ENCODE measurements at places on chromosomes 12 and 14.
A peak's percentile ranks its signal among the peaks of the same experiment; 100 is the strongest.

GRCh38 chr14:92105073-92105892 is 1.1 kb downstream of the ATXN3 start:
- no peak for DNase-seq

GRCh38 chr14:73752297-73752992 is 38.3 kb upstream of the PNMA1 start:
- DNase-seq, result peak; percentile 80

DNA sequence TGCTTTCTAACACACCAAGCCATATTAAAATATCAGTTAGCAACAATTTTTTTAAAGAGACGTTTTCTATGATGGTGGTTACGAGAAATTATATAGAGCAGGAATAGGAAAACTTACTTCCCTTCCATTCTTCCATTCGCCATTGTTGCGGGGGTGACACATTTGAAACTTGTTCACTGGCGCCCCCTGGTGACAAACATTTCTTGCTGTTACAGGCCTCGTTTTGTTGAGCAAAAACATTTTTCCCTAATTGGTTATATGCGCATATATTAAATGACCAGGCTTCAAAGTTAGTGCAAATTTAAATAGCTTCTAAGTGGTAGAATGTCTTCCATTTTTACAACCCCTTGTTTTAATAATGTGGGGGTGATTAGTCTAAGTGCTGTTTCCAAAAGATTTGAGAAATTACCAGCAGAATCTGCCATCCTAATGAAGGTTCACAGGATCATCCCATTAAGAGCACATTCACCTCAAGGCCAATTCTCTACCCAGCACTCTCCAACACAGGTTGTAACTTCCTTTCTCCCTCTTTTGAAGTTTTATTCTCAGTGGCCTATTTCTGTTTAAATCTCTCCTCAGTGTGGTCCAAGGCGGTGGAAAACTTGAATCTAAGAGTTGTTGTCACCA is 1124.7 kb downstream of the FLRT2 start:
- no peak for DNase-seq

DNA sequence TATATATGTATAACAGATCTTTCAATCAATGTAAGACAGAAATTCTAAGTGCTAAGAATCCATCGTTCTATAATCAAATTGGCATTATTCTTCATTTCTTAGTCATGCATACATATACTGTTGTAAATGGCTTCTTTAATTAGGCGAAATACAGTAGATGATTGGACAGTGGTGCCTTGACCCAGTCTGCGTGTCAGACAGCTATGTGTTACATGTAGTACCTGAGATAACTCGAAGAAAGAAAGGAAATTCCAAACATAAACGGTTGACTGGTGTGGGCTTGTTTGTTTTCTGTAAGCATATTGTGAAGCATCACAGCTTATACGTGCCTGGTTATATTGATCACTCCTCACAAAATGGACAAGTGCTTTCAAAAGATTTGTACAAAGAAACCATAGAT is 210.5 kb downstream of the ETNK1 start:
- no peak for DNase-seq

GRCh38 chr14:82046512-82047226 is 513.0 kb upstream of the SEL1L start:
- no peak for DNase-seq

DNA sequence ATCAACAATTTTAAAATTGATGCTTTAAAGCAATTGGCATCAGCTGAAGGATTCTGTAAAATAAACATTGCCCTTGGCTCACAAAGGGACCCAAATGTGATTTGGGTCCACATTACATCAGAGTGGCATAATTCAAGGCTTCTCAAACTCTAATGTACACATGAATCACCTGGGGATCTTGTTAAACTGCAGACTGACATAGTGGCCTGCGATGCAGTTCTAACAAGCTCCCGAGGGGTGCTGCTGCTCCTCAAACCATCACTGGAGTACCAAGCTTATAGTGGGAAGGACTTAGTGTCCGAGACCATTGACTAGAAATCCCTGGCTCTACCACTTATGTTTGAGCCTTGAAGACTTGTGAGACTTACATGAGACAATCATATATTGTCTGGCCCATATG is 31.8 kb upstream of the DNM1L start:
- DNase-seq, result no peak

GRCh38 chr12:75558287-75558686 is 46.9 kb upstream of the KRR1 start:
- no peak for DNase-seq

- no peak for DNase-seq
Observed at GRCh38 chr12:63445224-63445880, 222.9 kb downstream of the DPY19L2 start.

DNA sequence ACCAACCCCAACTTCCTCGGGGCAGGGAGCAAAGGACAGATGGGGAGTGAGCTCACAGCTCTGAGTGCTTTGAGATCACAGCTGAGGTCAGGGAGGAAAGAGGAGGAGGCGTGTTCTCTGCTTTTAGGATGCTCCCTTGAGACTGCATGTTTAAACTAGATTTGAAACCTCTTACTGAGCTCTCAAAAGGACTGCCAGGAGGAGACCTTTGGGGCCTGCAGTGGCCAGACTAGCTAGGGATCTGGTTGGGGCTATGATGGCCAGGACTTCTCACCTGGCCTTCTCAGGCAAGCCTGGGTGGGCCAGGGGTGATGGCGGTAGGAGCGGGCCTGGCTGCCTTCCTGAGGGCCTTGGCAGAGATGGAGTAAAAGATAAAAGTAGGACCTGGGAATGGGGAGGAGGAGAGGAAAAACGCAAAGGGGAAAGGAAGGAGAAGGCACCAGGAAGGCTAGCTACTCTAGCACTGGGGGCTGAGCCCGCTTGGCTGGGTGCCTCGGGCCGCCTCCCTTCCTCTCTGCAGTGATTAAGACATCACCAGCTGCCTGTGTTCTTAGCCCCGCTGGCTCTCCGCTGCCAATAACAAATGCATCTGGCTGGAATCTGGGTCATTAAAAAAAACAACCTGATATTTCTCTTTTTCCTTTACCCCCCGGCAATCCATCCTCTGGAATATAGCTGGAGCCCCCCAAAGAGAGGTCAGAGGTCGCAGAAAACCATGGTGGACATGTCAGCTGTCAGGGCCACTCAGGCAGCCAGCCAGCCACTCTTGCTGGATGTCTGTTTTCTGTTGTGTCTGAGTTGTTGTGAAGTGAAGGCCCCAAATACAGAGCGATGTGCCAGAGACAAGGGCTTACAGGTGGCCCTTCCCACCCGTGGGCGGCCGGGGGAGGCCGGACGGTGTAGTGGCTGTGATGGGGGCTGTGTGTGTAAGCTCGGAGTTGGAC is 141.3 kb downstream of the TSPAN9 start:
- peak; percentile 87 for DNase-seq

- DNase-seq, result no peak
Observed at GRCh38 chr12:41051954-41052353, 136.2 kb upstream of the PDZRN4 start.

- DNase-seq, result no peak
Observed at GRCh38 chr14:81122326-81122725, 98.4 kb downstream of the GTF2A1 start.

DNA sequence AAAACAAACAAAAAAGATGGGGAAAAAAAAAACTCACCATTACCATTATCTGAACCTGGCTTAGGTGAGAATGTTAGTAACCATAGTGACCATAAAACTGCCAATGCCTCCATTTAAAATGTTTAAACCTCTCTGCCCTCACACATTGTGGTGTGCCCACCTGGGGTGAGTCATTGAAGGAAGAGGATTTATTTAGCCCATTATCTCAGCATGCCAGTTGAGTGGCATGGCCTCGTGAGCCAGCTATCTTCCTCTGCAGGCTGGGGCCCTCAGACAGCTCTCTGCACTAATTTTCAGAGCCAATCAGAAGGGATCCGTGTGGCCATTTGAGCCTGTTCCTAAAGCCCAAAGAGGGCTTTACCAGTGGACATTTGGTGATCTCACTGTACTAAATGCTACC is 81.8 kb upstream of the CCDC198 start:
- peak; percentile 26 for DNase-seq

DNA sequence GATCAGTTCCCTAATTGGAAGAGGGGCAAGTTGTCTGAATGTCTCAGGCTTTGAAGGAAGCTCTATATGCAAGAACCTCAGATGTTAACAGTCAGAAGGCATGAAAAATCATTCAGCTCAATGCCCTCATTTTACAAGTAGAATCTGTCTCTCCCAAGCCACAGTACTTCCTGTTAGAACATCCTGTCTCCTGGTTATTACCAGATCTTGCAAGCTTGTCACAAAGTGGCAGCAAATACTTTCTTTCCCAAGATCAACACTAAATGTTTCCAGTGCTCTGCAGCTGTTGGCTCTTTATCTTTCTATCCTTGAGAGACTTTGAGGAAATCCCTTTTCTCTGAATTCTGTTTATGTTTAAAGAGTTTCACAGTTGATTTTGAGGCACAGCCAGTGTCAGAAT is 235.5 kb downstream of the AKAP6 start:
- no peak for DNase-seq

DNA sequence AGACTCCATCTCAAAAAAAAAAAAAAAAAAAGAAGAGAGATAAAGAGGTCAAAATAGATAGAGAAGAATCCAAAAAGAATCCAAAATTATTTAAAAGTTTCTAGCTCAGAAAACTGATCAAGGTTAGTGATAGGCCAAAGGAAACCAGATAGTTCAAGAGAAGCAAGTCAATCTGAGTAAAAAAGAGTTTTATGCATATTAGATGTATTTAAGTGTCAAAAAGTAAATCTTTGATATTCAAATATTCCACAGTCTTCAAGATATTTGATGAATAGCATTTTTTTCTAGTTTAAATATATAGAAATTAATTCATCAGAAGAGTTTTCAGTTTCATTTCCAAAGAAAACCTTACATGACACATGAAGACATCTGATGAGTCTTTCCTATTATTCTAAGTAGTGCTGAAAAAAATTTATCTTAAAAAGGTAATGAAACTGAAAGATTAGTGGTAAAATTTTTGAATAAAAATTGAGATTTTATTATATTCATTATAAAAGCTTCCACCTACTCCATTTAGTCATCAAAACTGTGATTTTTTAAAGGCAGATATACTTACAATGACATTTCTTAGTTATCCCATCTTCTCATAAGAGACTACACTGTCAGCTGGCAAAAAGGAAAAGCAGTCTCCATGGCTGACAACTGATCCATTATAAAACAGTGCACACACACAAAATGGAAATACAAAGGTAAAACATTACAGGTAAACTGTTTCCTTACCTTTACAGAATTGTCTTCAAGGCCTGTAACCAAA is 68.6 kb downstream of the RPS6KA5 start:
- DNase-seq, result no peak

- no peak for DNase-seq
Observed at GRCh38 chr14:20667957-20668356, 16.4 kb upstream of the RNASE4 start.

GRCh38 chr14:52312931-52313355 is 1.2 kb upstream of the PTGER2 start:
- DNase-seq, result no peak

- no peak for DNase-seq
Observed at GRCh38 chr12:86389949-86390348, 133.8 kb upstream of the MGAT4C start.

GRCh38 chr12:20196767-20197166 is 171.6 kb upstream of the PDE3A start:
- DNase-seq, result no peak

DNA sequence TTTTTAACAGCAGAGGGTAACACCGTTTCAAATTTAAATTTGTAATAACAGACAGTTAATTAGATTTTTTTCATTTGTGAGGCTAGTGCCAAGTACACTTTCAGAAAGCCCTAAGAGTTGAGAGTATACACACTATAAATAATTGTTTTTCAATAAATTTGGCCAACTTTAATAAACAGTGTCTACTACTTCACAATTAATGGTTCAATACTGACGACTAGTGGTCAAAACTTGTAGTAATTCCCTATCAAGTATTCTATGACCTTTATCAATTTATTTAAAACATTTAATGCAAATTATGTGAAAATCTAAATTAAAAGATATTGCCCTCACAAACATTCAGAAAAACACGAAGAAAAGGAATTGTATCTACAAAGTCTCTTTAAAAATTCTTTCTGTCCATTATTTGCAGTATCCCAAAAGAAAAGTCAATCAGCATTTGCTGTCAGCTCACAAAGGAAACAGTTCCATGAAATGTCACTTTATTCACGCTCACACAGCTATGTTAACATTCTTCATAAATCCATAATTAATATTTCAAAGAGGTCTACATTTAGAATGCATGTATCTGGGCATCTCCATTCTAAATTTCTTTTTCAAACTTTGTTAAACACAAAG is 91.2 kb downstream of the CEP128 start:
- no peak for DNase-seq

GRCh38 chr12:50848963-50849362 is 6.2 kb downstream of the TMPRSS12 start:
- DNase-seq, result no peak

DNA sequence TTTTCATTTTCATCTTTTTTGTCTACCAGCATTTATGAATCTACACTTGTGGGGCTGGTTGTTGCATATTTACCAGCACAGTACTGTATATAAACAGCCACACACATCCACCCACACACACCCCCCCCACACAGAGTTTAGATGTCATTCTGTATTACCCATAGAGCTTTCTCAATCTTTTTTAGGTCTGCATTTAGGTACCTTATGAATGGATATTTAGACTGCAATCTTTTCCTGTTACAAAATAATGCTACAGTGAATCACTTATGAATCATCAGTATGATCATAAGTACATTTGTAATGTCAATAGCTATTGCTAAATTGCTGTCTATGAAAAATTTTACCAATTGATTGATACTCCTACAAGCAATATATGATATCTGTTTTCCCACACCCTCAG is 67.3 kb upstream of the STK38L start:
- no peak for DNase-seq

DNA sequence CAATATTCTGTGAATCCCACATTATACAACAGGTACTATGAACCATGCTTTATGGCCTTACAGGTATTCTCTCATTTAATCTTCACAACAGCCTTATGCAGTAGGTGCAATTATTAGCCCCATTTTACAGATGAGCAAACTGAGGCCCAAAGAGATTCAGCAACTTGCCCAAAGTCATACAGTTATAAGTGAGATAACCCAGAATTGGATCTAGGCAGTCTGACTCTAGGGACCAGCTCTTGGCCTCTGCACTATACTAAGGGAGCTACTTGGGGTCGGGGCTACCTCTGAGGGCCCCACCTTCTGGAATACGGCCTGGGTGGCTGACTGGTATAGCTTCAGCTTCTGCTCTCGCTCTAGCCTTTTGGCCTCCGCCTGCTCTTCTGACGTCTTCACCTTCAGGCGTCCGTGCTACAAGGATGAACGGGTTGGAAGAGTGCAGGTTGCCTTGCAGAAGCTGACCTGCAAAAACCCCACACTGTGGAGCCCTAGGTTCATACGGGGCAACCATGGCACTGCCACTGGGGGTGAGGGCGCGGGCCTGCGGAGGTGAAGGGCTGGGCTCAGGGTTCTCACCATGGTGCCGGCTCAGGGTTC is 762 bp downstream of the RABGGTA start:
- DNase-seq, result no peak

GRCh38 chr12:1616233-1617066 is 12.6 kb upstream of the WNT5B start:
- DNase-seq, result no peak

DNA sequence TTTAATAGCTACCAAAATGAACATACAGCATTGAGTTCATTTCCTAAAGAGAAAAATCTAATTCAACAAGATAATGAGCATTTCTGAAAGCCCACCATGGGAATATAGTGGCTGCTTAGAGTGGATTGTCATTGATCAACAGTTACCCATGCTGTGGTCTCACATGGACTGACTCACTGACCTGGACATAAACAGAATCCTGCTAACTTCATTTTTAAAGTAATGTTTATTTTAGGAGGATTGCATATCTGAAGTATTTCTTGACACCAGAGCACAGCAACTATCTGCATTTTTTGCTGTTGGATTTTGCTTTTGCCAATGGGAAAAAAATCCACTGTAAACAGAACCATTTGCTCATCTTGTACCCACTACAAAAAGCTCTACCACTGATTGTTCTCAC is 71.7 kb downstream of the KCNC2 start:
- no peak for DNase-seq

All from heart left ventricle (tissue), 16 donors.